Mesothelial cell of epicardium (in vitro differentiated cells): ENCODE measurements at places on chromosomes 3 and 15. TPM values are rescaled to one million over a fixed set of nuclear protein-coding genes. Genes with fewer than 3 reads are reported as not detected.

Gene PDZRN3
- total RNA-seq, result 42.9 to 48.4 TPM (median 43.4 TPM) in 3 replicates

Gene GOLGA6L9
- 19.1 to 21.0 TPM (median 19.7 TPM) in 3 replicates for total RNA-seq

GRCh38 chr15:69604072-69604411 lies 151.4 kb downstream of the RPLP1 start:
- DNase-seq, result no peak

DNA sequence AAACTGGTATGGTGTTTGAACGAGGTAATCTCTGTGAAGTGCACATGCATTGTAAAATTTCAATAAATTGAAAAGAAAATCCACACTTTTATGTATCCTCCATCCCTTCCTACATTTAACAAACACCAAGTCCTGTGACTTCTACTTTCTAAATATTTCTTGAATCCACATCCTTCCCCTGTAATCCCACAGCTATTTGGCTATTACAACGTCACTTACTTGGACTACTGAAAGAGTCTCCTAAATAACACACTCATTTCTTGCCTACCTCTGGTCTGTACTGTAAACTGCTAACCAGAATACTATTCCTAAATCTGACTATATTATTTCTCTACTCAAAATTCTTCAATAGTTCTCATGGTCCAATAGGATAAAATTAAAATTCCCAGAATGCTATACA lies 176.1 kb downstream of the NEK10 start:
- DNase-seq, result no peak

- DNase-seq, result no peak
Measured at GRCh38 chr3:107892955-107893624, 197.7 kb downstream of the CD47 start.
